ENCODE measurements at places on chromosomes 7 and 10.

GRCh38 chr7:1990001-1990670 lies 242.6 kb downstream of the MAD1L1 start:
- DNase-seq = no peak

DNA sequence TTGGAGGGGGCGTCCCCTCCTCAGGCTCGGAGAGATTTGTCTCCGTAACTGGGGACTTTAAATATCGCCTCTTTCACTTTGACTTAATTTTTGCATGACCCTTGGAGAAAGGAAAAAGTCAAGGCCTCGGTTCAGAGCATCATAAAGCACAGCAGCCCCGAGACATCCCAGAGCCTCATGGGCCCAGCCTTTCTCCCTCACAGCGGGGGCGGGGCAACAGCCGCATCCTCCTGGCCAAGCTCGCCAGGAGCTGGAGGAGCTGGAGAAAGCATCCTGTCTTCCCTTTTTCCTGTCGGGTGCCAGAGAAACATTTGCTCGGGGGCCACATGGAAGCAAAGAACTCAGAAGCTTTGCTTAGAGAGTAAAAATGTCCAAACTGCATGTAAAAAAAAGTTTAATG lies 43.6 kb upstream of the DPYSL4 start:
- no peak for DNase-seq

DNA sequence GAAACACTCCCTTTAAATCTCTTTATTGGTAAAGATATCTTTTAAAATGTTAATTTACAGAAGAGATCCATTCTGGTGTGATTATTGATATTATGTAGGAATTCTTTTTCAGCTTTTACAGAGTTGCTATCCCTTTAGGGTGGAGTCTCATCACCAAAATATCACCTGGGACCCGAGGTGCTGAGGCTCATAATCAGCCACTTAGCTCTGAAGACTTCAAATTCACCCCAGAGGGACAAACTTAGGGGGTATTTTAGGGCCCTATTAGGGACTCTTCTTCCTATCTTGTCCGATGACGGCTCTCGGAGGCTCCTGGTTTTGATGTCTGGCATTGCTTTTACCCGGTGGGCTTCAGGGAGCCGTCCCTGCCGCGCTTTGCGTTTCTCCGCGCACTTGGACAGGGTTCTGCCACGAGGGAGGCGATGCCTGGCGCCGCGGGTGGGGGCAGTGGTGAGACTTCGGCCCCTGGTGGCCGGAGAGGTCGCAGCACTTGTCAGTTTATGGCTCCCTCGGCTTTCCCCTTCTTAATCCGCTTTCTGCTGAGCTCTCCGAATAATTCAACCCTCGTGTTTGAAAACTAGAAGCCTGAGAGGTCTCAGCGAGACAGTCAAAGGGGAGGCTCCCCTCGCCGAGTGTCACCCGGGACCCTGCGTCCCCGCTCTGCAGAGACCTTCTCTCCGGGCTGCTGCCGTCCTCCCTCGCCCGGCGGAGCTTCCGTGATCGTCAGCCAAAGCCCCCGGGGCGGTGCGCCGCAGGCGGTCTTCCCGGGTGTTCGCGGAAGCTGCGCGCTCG lies 27.8 kb downstream of the RBM20 start:
- DNase-seq = peak; percentile 75

- DNase-seq = no peak
These were observed 11.0 kb downstream of the CALHM2 start for GRCh38 chr10:103441206-103441605.

- no peak for DNase-seq
These were observed 48.8 kb upstream of the SMNDC1 start for GRCh38 chr10:110353244-110354119.

DNA sequence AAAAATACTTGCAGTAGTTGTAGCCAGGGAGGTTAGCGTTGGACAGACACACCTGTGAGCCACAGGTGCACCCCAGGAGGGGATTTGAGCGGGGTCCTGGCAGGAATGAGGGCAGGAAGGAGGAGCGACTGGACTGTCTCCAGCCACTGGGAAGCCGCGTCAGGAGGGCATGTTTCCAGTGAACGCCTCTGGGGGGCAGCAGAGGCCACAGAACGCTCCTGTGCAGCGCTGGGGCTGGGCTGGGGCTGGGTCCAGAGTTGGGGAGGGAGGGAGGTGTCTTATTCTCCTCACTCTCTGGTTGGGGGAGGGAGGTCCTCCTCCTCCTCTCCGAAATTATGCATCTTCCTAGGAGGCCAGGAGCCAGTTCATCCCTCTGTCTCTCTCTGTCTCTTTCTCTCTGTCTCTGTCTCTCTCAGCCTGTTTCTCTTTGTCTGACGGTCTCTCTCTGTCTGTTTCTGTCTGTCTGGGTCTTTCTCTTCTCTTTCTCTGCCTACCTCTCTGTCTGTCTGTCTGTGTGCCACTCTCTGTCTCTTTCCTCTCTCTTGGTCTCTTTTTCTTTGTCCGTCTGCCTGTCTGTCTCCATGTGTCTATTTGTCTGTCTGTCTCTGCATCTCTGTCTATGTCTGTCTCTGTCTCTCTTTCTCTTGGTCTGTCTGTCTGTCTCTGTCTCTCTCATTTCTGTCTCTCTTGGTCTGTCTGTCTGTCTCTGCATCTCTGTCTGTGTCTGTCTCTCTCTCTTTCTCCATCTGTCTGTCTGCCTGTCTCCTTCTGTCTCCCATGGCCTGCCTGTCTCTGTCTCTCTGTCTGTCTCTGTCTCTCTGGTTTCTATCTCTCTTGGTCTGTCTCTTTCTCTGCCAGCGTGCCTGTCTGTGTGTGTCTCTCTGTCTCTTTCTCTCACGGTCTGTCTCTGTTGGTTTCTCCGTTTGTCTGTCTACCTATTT lies 9.9 kb upstream of the PSMG3 start:
- DNase-seq = peak; percentile 78

DNA sequence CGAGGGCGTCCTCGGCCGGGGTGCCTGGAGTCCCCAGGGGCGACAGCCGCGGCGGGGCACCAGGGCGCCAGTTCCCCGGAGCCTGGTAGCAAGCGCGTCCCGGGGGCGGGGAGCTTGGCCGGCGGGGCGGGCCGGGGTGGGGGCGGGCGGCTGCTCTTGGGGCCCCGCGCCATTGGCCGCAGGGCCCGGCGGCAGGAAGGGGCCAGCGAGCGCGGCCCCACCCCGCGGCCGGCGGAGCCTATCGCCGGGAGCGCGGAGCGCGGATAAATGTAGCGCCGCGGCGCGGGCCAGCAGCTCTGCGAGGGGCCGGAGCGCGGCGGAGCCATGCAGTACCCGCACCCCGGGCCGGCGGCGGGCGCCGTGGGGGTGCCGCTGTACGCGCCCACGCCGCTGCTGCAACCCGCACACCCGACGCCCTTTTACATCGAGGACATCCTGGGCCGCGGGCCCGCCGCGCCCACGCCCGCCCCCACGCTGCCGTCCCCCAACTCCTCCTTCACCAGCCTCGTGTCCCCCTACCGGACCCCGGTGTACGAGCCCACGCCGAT lies at the start of gene HHEX:
HHEX (plus strand) TSS at position 293 of the 548 bp plus-strand sequence; CDS start at position 325, 32 bp downstream.
- DNase-seq = no peak

DNA sequence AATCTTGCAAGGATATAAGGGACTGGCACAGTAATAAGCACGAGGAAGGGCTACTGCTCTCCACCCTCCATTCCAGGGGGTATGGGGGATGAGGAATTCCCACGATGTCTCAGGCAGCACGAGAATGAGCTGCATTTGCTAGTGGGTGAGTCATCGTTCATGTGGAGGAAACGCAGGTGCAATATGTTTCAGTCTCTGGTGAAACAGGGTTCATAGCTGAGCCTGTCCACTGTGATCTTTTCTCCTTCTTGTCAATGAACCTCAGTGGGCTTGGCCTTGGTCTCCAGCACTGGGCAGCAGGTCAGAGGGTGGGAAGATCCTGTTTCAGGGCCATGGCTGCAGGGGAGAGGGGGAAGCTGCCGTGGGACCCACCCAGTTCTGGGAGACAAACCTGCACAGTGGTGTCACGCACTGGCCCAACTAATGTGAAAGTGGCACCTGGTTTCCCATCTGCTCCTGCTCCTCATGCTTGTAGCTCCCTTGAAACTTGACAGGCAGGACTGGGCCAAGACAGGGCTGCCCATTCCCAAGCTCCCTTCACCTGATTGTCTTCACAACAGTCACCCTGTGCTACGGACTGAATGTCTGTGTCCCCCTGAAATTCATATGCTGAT lies 181.9 kb downstream of the USP6NL start:
- DNase-seq = no peak
